ENCODE measurements at places on chromosomes 16 and 17. TPM values are rescaled to one million over a fixed set of nuclear protein-coding genes. Genes with fewer than 3 reads are reported as not detected.

VAT1L gene
- not detected for total RNA-seq

C17orf107 gene
- 0.36 TPM for total RNA-seq

KRTAP2-3 gene
- total RNA-seq: not detected

MYH13 gene
- not detected for total RNA-seq
